Activated B cell treated with CpG ODN at 0.5 μM for 24 hours (primary cell): ENCODE measurements at places on chromosomes 6 and 20.

- no peak for DNase-seq
Observed at GRCh38 chr6:7591770-7592169, 1.8 kb downstream of the SNRNP48 start.

DNA sequence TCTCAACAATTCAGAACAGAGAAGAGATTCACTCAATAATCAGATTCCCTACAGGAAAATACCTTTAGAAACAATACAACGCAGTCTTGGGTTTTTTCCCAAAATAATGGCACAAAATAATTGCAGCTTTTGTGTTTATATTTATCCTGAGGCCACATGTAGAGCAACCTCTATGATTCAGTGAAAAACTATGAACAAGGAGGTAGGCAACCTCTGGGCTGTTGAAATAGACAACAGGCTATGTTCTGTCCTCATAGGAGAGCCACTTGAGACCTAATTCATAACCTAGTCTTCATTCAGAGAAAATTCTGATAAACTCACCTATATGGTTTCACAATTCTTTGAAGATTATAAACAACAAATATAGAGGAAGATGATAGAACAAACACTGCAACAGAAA, 118.3 kb downstream of the KHDC1L start:
- no peak for DNase-seq

GRCh38 chr20:20480126-20480525, 112.2 kb downstream of the INSM1 start:
- no peak for DNase-seq

GRCh38 chr6:4358414-4359107, 223.2 kb upstream of the ECI2 start:
- DNase-seq, result no peak

DNA sequence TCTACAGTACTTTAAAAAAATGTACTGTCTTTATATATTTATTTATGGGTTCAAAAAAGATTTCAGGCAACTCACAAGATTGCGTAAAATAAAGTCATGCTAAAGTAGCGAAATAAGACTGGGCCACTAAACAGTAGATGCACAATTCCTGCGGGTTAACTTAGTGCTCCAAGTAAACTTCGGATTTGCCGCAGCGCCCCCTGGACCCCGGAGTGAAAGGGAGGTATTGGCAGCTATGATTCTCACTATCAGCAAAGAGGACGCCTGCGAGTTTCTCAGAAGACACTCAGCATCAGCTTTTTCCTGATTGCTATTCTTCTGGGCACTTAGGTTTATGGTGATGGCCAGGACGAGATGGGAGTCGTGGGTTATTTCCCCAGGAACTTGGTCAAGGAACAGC, 1.4 kb downstream of the OTOR start:
- DNase-seq, result no peak

DNA sequence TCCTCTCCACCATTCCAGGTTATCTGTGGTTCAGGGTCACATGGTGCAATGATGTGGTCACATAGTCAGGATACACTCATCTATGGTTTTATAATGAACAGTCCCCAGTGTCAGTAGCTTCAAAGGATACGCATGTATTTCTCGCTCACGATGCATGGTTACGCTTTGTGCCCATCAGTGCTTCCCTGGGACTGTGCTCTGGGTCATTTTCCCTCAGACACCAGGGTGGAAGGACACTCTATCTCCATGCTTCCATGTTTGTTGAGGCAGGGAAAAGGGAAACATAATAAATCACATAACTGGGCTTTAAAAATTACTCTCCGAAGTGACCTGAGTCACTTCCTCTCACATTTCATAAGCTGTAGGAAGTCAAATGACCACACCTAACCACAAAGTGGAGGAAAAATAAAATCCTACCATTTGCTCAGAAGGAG, 394.8 kb upstream of the NOX3 start:
- no peak for DNase-seq
